ENCODE measurements at places on chromosomes 2 and 18.

DNA sequence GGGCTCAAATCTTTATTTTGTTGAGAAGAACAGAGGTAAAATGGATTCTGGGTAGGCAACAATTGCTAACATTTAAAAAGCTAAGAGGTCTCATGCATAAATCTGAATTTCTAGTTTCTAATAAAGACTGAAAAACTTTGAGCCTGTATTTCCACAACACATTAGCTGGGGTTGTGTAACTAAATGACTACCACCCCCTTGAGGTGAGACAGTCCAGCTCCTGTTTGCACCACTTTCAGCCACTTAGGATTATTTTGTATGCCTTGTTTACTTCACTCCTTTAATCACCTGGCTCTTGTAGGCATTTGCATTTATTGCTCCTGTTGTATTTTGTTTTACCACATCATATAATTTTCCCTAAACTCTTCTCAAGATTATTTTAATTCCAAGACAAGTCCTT is 376.6 kb downstream of the PTH2R start:
- DNase-seq, result no peak

GRCh38 chr2:19774805-19775176 is 127.0 kb downstream of the TTC32 start:
- DNase-seq, result no peak

GRCh38 chr18:64245126-64245861 is 96.4 kb upstream of the LINC00305 start:
- DNase-seq, result no peak

GRCh38 chr2:71922091-71922490 is 225.6 kb downstream of the CYP26B1 start:
- no peak for DNase-seq

DNA sequence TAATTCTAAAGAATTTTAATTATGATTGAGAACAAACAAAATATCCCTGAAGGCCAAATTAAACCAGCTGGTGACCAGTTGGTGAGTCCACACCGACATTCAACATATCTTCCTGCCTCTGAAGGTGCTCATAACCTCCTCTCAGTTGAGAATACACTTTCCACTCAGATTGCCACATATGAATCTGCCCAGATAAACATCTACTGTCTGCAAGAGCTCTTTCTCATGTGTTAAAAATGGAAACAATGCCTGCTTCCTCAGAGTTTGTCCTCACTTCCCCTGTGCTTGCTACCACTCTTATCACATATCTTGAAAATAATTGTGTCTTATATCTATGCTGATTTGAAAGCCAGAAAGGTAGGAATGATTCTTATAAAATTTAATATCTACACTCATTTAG is 177.7 kb upstream of the GULP1 start:
- DNase-seq, result no peak

DNA sequence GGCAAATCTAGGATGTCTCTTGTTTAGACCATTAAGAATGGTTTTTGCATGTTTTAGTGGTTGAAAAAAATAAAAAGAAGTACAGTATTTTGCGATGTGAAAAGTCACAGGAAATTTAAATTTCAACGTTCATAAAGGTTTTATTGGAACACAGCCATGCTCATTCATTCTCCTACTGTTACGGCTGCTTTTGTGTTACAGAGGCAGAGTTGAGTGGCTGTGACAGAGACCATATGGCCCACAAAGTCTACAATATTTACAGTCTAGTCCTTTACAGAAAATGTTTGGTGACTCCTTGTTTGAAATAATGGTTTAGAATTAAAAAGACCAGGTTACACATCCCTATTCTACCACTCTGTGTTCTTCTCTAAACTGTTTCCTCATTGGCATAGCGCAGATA is 48.1 kb downstream of the MYOM1 start:
- DNase-seq, result peak; percentile 7

DNA sequence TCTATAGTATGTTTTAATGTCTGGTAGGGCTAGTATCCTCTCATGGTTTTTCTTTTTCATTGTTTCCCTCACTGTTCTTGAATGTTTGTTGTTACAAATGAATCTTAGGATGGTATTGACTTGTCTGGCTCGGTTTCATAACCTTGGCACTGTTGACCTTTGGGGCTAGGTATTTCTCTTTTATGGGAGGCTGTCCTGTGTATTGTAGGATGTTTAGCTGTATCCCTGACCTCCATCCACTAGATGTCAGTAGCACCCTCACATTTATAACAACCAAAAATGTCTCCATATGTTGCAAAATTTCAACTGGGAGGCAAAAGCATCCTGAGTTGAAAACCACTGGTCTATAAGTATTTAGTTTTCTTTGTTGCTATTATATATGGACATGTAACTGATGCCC is 7.0 kb upstream of the AOX1 start:
- DNase-seq, result peak; percentile 53

DNA sequence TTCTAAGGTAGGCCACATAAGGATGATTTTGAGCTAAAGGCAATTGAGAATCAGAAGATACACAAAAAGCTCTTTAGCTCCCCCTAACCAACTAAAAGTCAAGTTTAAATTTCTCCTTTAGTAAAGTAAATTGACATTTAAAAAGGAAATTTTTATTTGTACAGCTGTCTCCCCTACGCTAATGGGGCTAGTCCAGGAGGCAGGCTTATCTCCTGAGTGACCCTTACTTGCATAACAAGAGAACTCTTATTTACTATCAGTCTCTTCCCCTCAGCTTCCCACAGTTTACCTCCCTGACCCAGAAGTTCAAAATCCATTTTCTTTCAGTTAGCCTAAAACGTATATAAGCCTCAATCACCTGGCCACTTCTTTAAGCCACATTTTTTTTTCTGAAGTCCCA is 1002.8 kb upstream of the NRXN1 start:
- DNase-seq, result no peak
